ENCODE measurements at places on chromosomes 6 and 20.

GRCh38 chr6:139693735-139694134 is 319.3 kb upstream of the CITED2 start:
- DNase-seq = no peak

DNA sequence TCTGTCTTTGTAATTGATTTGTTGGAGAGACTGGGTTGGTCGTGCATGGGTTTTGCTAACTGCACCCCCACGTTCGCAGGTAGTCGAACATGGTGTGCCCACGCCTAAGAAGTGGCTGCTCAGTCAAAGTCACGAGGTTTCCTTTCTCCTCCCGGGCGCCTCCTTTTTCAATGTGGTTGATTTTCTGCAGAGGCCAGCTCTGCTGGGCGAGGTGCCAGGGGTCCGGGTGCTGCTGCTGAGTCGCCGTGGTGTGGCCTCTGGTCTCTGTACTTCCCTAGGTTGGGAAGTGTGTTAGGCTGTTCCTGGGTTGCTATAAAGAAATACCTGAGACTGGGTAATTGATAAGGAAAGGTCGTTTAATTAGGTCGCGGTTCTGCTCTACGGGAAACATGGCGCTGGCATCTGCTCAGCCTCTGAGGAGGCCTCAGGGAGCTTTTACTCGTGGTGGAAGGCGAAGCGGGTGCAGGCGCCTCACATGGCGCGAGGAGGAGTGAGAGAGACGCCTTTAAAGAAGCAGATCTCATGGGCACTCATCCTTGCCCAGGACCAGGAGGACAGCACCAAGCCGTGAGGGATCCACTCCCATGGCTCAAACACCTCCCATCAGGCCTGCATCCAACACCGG is 14.1 kb downstream of the OSBPL2 start:
- DNase-seq = peak; percentile 72

GRCh38 chr6:129597023-129597713 is 112.8 kb downstream of the ARHGAP18 start:
- DNase-seq = no peak

- no peak for DNase-seq
These were observed 5.6 kb upstream of the PSORS1C2 start for GRCh38 chr6:31144296-31144969.

GRCh38 chr6:36053878-36054277 is 26.3 kb downstream of the MAPK14 start:
- DNase-seq = no peak

DNA sequence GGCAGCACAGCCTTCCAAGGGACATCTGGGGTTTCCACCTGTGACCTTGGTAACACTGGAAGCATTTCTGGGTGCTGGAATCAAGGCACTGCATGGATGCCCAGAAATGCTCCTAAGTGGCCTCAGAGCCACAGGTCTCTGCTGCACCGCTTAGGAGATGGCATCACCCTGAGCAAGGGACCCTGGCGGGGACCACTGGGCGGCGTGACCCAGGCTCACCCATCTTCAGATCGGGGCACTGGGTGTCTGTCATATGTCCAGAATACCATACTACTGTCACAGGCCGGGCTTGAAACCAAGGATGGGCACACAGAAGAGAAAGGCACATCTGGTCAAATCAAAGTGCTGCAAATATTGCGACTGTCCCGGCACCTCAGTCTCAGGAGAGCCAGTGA is 45.9 kb downstream of the SSR1 start:
- no peak for DNase-seq

- no peak for DNase-seq
These were observed 447.9 kb upstream of the PLCB4 start for GRCh38 chr20:8621001-8621400.

DNA sequence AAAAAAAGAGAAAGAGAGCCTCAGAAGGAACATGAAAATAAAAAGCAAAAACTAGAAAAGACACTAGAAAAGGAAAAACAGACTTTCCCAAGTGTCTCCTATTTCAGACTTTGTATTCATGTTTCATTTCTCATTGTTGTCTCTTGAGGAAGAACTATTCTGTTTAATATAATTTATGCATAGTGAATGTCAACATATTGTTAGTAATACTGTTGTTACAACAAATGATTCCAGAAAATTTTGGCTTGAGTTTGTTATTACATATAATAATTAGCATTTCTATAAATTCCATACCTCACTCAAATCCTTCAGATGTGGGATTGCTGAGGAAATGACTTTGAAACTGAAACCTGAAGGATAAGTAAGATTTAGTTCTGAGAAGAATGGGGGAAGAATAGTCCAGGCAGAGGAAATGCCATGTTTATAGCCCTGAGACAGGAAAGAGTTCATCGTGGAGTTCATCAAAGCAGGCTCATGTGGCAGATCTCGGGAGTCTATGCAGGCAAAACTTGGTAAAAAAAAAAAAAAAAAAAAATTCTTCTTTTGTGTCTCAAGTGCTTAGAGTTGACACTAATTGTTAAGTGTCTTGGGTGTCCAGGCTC is 53.1 kb upstream of the EIF2S2 start:
- peak; percentile 35 for DNase-seq
